ENCODE measurements at places on chromosomes 12 and 14.

GRCh38 chr12:49917788-49918173 is 14.1 kb upstream of the FAIM2 start:
- no peak for DNase-seq

DNA sequence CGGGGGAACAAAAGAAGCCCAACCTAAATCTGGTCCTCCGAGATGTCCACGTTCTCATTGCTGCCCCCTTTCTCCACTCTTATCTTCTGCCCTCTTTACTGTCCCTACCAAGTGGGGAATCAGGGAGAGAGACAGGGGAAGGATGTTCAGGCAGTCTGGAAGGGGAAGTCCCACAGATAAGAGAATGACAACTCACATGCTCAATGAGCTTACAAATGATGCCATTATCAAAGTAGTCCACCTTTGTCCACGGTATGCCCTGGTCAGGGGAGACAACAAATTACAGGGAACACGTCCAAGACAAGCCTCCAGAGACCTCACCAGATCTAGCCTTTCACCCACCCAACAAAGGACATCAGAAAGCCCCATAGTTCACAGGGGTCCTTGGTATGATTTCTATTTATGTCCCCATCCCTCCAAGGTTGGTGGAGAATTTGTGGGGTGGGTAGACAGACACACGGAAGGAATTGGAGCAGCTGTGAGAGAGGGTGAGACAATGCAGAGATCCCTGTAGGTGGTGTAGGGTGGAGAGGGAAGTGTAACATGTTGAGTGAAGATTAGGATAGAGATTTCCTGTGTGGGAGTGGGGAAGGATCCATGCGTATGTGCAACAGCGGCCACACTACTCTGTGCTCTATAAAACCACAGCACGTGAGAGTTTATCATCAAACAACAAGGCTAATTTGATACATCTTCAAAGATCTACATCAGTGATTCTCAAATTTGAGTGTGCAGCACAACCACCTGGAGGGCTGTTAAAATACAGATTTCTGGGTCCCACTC is 10.7 kb downstream of the MYO1A start:
- DNase-seq, result no peak

GRCh38 chr12:28583701-28584261 is 393.5 kb downstream of the CCDC91 start:
- no peak for DNase-seq

DNA sequence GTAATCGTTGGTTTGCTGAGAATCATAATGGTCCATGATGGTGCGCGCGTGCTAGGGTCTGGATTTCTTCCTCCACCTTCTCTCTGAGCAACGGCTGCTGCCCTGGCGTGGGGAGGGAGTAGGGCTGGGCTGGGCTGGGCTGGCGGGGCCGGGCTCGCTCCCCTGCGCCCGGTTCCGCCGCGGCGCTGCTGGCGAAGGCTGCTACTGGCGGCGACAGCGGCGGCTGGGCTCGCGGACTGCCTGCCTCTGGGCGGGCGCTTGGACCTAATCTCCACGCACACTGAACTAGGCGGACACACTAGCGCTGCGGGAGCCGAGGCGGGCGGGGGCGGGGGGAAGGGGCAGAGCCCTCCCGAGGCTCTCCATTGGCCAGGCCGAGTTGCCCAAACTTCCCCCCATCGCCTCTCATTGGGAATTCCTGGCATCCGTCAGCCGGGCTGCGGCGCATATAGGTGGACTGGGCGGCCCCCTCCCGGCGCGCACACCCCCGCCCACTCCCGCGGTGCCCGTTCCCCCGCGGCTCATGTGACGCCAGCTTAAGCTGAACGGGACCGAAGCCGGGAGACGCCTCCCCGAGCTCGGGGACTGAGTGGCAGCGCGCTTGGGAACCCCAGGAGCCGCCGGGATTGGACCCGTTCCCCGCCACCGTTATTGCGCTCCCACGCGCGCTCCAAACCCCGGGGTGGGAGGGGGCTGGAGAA is at the start of gene ACTN1:
ACTN1 (minus strand) TSS at position 282 of the 701 bp plus-strand sequence; CDS start at position 36, 246 bp downstream.
- DNase-seq, result peak; percentile 10

GRCh38 chr12:115794659-115795081 is 482.8 kb downstream of the MED13L start:
- no peak for DNase-seq

DNA sequence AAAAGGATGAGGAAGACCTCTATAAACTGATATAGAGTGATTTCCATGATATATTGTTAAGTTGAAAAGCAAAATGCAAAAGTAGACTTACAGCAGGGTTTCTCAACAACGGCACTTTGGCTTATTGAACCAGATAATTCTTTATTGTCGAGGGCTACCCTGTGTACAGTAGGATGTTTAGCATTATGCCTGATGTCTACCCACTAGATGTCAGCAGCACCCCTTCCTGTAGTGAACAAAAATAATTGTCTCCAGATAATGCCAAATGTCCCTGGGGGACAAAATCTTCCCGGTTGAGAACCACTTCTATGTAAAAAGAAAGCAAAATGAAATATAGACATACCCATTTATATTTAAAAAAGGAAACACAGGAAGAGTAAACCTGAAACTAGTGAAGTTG is 32.4 kb downstream of the ABCD2 start:
- no peak for DNase-seq
